Stimulated activated CD8-positive, alpha-beta memory T cell treated with anti-CD3 and anti-CD28 coated beads, Interleukin-4, amount 100 ng/mL, for 1 hour (primary cell): ENCODE measurements at places on chromosomes 1 and 21.

DNA sequence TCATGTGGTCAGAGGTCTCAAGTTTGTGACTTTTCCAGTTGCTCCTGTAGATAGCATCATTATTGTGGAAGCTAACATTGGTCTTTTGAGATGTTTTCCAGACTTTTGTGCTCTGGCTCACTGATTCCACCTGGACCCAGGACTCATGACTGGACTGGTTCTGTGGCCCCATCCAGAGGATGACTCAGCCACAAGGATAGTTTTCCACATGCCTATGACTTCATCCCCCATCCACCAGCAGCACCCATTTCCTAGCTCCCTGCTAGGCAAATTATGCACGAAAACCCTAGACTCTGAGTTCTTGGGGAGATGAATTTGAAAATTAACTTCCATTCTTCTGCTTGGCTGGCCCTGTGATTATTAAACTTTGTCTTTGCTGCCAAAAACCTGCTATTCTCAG is 949.3 kb downstream of the MRPL39 start:
- no peak for DNase-seq

DNA sequence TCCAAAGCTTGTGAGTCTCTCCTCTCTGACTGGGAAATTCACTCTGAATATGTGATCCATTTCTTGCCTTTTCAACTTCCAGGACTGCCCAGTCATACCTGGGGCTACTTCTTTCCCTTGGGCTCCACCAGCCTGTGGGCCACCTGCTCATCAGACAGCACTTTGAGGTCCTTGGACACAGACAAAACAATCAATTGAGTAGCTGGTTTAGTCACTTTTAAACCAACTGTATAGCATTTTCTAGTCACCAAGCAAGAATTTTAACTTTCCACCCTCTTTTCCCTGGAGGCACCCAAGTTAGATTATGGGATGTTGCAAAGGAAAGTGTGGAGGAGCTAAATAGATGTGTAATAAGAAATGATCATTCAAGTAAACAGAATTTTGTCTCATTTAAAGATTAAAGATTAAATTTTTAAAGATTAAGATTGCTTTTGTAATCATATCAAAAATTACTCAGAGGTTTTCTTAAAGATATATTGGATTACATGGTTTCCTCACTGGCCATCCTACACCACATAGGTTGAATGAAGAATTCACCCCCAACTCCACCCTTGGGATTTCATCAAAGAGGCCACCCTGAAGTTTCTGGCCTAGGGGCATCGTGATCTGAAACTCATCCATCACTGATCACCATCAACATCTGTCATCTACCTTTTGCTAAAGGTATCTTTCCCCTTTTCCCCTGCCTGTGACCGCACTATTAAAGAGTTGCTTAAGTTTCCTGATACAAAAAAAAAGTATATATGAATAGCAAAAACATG is 219.2 kb upstream of the NR5A2 start:
- DNase-seq, result no peak

DNA sequence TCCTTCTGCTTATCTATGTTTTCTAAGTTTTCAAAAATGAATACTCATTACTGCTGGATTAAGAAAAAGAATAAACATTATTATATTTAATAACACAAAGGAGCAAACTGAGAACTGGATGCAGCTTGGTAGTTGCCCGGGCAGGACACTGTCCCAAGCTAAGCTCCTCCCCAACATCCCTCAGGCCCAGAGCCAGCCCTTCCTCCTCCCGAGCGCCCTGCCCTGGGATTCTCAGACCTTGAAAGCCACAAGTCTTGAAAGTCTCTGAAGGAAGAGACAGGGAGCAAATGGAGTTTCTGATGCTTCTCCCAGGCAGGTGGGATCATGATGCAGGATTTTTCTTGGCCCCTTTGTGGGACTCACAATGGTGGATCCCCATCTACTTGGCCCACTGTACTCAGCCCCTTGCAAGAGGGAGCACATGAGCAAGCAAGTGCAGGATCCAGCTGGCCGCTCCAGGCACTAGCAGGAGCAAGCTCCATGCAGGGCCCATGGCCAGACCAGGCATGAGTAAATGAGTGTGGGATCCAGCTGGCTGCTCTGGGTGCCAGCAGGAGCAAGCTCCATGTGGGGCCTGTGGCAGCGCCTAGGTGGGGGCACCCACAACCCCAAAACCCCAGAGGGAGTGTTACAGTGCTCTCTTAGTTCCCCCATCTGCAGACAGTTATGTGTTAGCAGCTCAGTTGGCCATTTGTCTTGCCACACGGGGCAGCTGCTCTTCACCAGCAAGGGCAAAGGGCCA is 32.1 kb upstream of the RAB4A start:
- DNase-seq, result no peak

DNA sequence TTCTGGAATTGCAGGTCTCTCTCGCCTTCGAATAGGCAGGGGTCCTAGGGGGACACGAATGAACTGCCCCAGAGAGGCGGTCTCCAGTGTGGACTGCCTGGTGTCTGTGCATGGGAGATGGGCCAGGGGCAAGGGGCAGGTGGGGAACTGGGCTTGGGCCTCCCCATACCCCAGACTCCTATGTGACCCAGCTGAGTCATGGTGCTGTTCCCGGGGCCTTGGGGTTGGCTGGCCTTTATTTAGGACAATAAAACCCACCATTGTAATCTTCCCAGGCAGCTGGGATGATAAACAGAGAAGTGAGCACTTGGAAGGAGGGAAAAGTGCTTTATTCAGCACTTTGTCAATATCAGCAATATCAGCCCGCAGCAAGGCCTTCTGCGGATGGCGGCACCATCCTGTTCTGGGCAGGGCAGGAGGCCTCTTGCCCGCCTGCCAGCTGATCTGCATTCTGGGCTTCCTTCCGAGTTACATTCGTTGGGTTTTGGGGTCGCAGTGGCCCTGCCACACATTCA is 209.0 kb upstream of the TMEM51 start:
- no peak for DNase-seq

- no peak for DNase-seq
Observed at GRCh38 chr1:107824946-107825345, 140.0 kb downstream of the VAV3 start.

DNA sequence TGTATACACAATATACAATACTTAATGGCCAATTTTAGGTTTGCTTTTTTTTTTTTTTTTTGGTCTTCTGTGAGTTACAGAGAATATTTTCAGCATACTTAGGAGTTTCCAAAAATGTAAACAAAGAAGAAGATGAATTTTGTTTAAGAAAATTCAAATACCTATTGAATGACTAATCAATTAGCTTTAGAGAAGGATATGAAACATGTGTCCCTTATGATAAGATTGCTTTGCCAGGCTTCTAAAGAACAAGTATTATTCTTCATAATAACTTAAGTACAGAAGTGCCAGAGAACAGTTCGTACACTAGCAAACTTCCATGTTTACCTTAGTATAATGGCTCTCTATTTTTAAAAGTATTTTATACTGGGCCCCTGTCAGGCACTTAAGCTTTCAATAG is 1191.0 kb upstream of the NCAM2 start:
- no peak for DNase-seq

DNA sequence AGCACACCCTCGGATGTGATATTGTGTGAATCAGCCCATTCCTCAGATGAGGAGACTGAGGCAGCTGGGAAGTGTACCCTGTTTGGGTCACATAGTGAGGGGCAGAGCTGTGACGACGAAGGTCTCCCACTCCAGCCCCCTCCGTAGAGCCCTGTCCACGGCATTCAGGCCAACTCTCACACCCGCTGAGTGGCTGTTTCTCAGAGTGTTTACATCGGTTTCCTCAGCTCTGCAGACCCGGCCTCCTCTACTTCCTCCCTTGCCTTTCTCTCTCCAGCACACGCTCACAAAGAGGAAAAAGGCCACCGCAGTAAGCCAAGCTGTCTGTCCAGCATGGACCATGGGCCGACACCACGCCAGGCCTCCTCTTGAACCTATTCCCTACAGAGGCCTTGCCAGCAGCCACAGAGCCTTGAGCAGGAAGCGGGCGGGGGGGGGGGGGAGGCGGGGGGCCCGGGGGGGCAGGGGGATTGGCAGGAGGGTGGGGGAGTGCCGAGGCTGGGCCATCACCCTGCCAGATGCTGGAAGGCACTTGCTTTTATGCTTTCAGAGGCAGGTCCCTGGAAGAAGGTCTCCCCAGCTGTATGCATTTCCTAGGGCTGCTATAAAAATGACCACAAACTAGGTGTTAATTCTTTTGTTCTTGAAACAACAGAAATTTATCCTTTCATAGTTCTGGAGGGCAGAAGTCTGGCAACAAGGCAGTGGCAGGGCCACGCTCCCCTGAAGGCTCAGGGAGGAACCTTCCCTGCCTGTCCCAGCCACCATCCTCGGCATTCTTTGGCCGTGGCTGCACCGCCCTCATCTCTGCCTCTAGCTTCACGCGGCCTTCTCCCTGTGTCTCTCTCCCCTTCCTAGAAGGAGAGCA is 178.4 kb downstream of the PSMG1 start:
- DNase-seq, result no peak

- no peak for DNase-seq
Observed at GRCh38 chr1:160806109-160806665, 10.2 kb downstream of the LY9 start.

GRCh38 chr1:235304549-235305451 is 23.2 kb downstream of the ARID4B start:
- DNase-seq, result no peak

- no peak for DNase-seq
Observed at GRCh38 chr1:214039394-214040018, 51.7 kb downstream of the PROX1 start.

GRCh38 chr1:1171161-1171545 is 2.5 kb upstream of the TTLL10 start:
- DNase-seq, result no peak

GRCh38 chr1:225482421-225482950 is 54.6 kb upstream of the LBR start:
- DNase-seq, result no peak

- no peak for DNase-seq
Observed at GRCh38 chr1:154241703-154242351, 21.1 kb downstream of the UBAP2L start.

GRCh38 chr1:86594284-86594770 is 47.4 kb downstream of the CLCA4 start:
- DNase-seq, result no peak

- DNase-seq, result no peak
Observed at GRCh38 chr21:29209696-29210095, 79.3 kb downstream of the MAP3K7CL start.

GRCh38 chr1:109254621-109255096 is 5.3 kb downstream of the CELSR2 start:
- DNase-seq, result no peak

DNA sequence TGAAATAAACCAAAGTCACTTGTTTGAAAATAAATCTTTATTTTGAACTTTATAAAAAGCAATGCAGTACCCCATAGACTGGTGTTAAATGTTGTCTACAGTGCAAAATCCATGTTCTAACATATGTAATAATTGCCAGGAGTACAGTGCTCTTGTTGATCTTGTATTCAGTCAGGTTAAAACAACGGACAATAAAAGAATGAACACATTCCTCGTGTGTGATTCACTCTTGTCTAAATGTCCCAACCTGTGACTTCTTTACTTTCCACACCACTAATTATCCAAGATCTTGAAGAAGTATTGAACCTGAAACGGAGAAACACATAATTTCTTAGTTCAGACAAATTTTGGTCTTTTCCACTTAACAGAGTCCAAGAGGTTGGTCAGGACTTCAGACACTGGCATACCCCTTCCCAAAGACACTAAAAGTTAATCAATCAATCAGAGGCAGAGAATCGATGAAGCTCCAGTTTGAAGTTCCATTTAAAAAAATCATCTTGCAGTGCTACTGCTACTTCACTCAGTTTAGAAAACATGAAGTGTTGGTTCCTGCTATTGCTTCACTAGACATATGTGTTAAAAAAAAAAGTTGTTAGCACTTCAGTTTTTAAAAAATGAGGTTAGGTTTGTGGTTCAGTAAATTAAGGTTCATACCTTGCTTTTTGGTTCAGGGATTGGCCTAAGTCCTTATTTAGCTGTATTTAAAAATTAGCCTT is 26.2 kb downstream of the ATP1B1 start:
- no peak for DNase-seq

DNA sequence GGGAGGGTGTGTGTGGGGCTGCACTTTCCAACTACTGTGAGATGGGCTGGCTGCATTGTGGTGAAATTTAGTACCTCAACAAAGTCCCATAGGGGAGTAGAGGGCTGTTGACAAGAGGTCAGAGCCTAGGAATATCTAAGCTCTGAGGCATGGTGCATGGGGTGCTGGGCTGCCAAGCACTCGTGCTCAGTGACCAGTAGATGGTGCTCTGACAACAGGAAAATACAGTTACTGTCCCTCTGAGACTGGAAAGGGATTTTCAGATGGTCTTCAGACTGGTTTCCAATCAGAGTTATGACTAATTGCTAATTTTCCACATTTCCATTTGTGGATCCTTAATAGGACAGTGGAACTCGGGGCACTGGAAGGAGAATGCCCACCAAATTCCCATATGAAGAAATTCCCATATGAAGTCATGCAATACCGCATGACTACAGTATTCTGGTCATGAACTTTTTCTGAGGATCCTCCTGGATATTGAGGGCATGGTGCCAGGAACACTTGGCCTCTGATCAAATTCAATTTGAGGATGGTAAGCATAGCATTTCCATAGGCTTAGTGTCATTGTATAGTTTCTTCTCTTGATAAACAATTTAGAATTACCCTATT is 4.1 kb upstream of the CACNA1E start:
- DNase-seq, result no peak

DNA sequence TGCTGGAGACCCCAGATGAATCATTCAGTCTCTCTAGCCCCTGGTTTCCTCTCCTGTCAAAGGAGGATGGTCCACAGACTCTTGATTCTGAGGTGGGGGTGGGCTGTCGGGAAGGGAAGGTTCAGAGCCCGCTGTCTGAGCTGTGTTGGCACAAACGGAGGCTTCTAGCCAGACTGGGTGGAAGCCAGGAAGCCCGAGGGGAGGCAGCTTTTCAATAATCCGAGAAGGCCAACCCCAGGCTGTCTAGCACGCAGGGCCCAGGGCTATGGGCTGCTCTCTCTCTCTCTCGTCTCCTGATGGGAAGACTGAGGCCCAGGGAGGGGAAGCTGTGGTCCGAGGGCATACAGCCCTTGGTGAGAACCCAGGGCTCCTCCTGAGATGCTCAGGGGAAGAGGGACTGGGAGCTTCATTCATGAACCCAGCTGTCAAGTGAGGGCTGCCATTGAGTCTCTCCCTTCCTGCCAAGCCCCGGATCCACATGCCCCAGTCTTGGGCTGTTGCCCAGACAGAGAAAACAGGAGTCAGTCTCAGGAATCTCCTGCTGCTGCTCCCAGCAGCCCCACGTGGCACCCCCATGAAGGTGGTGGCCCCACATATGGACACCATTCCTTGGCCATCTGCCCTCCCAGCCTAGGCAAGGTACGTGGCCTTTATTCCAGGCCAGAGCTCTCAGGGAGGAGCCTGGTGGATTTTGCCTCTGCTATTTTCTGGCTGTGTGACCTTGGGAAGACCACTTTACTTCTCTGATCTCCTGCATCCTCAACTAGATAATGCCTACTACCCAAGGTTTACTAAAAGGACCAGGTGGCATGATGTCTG is 44.4 kb downstream of the RAP1GAP start:
- DNase-seq, result no peak

GRCh38 chr21:37828991-37829390 is 87.3 kb downstream of the KCNJ6 start:
- no peak for DNase-seq

GRCh38 chr1:38826886-38827285 is 32.7 kb downstream of the RRAGC start:
- DNase-seq, result no peak

- no peak for DNase-seq
Observed at GRCh38 chr1:195939844-195940243, 668.4 kb downstream of the KCNT2 start.
